ENCODE measurements at places on chromosomes 11 and 22.

DNA sequence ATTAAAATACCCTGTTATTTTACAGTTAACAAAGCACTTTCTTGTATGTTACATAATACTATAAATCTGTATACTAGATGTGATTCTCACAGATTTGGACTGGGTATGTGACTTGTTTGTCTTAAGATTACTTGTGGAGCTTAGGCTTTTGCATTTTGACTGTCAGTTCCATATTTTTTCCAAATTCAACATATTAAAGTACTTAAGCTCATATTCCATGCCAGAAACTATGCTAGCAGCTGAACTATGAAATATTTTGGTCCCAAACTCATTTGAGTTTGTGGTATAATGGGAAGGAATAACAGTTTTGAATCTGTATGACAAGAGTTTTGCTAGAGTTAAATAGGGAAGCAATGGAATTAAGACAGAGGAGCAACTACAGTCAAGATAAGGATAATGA lies 841.4 kb downstream of the JRKL start:
- DNase-seq, result no peak

- DNase-seq, result peak; percentile 90
Observed at GRCh38 chr11:128725630-128726319, 31.9 kb downstream of the FLI1 start.

DNA sequence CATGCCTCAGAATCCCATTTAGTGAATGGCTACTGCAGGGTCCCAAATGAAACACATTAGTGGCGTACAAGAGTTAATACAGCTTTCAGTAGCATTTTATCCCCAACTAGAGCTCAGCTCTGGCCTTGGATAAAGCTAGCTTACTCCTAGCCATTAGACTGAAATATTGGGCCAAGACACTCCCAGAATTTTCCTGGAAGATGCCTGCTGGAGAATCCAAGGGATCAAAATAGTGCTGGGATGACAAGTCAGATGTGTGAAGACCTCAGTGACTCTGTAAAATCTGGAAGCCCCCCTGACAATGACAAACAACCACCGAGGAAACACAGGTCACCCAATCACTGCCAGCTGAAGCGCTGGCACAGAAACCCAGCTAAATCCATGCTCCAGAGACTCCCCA lies 303.1 kb upstream of the SORL1-AS1 start:
- DNase-seq, result no peak

DNA sequence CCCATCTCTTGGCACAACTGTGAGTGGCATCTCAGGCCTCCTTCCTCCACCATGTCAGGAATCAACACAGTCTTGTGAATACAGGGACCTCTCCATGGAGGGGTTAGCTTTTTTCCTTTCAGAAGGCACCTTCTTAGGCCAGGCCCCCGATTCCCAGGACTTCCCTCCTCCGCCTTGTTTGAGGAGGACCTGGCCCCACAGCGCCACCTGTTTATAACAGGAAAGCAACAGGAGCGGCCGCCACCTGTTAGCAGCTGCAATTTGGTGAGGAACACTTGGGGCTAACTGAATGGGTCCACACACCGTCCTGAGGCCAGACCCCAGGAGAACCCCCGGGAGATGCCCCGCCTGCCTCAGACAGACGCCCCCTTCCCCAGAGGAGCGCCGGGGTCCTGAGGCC lies 3.8 kb upstream of the PKP3 start:
- DNase-seq, result no peak

- DNase-seq, result no peak
Observed at GRCh38 chr11:121236115-121237001, 56.2 kb upstream of the SC5D start.

DNA sequence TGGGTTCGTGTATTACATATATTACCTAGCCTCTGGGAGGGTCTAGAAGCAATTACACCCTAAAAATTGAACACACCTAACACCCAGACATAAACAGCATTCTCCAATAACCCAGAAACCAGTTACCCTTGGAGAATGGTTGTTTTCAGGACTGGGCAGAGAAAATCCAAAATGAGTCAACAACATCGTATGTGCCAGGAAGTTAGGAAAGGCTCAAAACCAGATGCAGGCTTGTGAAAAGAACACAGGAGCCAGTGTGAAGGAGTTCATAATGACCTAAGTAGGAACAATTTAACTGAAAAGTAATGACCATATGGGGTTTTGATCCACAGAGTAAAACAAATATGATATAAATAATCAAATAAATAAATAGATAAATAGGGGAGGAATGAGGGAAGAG lies 5.1 kb upstream of the CLPB start:
- no peak for DNase-seq

DNA sequence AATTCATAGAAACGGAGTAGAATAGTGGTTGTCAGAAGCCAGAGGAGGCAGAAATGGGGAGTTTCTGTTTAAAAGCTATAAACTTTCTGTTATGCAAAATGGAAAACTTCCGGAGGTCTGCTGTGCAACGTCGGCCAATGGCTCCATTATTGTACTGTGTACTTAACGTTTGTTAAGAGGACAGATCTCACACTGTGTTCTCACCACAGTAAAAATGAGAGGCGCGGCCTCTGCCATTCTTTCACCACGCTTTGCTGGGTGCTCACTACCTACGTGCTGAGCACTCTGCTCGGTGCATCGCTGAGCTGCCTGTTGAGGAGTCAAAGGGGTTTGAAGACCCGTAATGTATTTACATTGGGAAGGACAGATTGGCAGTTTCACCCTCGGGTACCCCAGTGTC lies 218.8 kb upstream of the B3GAT1 start:
- no peak for DNase-seq

DNA sequence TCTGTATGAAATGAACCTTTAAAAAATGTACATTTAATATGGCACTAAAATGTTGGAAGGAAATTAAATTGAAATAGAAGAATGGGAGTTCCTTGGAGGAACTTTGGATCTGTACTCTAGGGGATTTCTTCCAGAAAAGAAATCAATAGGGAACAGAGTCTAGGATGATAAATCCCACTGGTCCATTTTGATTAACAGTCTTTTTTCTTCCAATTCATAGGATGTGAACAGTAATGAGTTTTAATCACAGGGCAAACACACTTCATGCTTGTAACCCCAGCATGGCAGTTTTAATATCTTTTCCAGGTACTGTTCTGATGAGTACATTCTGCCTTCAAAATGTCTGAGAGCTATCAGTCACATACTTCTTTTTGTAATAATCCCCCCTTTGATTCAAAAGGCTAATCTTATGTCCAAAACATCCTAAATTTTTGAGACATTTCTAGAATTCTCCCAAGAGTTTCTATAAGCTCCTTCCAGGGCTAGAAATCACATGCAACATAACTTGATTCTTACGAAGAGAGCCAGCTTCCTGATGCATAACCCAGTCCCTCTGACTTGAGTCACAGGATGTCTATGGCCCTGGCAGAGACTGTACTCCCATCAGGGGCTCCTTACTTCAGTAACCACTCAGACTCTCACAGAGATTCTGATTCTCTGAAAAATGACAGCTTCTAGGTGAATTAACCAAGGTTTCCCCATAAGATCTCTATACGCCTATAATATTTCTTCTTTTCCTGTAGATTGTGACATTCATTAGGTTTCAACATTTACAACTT lies 112.9 kb downstream of the SLC36A4 start:
- DNase-seq, result no peak

GRCh38 chr11:103871923-103872551 lies 164.4 kb upstream of the DDI1 start:
- DNase-seq, result no peak

DNA sequence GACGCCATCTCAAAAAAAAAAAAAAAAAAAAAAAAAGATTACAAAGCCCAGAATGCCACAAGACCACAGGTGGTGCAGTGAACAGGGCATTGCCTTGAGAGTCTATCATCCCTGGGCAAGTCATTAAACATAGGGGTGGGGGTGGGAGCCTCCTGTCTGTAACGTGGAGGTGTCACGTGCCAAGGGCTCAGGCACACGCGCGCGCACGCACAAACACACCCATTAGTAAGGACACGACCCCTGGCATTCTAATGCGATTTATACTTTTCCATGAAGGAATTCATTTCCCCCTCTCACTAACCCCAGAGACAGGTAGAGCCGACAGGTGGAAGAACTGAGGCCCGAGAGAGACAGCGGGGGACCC lies 5.8 kb upstream of the GCAT start:
- DNase-seq, result no peak

GRCh38 chr11:44976576-44976975 lies 25.9 kb upstream of the TP53I11 start:
- DNase-seq, result no peak

GRCh38 chr11:12388173-12388572 lies 10.8 kb downstream of the PARVA start:
- no peak for DNase-seq

DNA sequence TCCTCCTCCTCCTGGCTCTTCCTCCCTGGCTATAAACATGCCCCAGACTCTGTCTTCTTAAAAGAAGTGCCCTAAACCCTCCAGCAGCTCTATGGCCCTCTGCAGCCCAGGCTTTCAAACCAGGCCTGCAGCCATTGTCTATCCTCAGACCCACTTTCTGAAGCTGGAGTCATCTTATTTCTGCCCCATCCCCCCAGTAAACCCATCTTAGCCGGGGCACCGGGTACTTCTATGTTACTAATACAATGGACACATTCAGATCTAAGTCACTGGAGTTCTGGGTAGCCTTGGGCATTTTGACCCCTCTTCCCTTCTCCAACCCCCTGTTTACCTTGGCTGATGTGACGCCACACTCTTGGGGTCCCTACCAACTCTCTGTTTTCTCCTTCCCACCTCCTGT lies 29.7 kb upstream of the CACNG2 start:
- DNase-seq, result no peak

DNA sequence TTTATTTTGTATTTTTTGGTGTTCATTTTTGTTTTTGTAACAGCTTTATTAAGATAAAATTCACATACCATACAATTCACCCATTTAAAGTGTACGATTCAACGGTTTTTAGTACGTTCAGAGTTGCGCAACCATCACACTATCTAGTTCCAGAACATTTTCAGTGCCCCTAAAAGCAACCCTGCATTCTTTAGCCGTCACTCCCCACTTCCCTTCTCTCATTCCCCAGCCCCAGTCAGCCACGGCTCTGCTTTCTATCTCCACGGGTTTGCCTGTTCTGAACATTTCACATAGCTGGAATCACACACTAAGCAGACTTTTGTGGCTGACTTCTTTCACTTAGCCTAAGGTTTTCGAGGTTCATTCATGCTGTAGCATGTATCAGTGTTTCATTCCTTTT lies 9.6 kb upstream of the KCNQ1OT1 start:
- no peak for DNase-seq

- DNase-seq, result no peak
Observed at GRCh38 chr11:13280777-13281176, 3.2 kb downstream of the BMAL1 start.

DNA sequence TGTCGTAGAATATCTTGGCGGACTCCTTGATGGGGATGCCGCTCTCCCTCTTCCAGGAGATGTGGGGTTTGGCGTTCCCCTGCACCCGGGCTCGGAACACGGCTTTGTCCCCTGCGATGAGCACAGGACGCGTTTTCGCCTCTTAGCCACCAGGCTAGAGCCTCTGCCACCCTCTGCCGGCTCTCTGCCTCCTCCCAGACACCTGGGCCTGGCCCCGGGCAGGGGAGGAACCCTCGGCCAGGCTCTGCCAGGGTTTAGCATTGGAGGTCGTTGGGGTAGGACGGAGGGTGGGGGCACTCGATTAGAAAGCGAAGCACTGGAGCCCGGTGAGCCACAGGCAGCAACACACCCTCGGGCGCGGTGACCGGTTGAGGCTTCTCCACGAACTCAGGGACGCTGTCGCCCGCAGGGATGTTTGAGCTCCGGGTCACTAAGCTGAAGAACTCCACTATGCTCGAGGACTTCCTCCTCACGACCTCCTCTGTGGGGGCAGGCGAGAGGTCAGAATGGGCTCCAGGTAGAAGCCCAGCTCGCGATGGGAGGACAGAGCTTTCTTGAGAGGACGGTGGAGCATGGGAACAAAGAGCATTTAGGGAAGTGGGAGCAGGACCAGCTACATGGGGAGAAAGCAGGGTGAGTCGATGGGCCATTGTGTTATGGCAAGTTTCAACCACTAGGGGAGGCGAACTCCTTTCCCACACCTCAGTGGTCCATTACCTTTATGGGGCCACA lies 4.3 kb downstream of the IGSF22 start:
- peak; percentile 77 for DNase-seq

DNA sequence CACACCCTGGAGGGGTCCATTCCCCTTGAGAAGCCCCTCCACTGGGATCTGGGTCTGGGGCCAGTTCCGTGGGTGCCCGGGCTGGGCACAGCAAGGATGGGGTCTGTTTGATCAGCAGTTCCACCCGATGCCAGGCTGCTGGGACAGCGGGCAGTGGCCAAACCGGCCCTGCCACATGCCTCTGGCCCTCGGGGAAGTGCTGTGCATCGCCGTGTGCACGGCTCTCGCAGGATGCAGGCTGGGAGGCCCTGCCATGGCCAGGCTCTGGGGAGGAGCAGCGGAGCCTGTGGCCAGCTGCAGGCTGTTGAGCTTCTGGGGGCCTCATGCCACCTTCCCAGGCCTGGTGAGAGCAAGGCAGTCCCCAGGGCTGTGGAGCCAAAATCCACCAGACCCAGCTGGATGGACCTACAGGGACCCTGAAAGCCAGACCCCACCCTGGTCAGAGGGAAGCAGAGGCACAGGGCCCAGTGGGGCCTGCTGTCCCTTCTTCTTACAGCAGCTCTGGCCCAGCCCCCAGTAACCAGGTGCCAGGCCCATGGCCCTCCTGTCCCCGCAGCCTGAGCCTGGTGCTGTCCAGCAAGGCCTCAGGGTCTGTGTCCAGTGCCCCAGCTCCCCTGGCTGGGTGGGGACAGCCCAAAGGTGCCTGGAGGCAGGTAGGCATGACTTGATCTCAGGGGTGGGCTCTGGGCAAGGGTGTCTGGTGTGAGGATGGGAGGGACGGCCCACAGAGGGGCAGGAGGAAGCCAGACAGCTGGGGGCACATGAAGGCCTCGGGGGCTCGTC lies 57.3 kb downstream of the WNT7B start:
- no peak for DNase-seq

GRCh38 chr22:48699511-48699910 lies 1128.2 kb downstream of the BRD1 start:
- DNase-seq, result no peak

DNA sequence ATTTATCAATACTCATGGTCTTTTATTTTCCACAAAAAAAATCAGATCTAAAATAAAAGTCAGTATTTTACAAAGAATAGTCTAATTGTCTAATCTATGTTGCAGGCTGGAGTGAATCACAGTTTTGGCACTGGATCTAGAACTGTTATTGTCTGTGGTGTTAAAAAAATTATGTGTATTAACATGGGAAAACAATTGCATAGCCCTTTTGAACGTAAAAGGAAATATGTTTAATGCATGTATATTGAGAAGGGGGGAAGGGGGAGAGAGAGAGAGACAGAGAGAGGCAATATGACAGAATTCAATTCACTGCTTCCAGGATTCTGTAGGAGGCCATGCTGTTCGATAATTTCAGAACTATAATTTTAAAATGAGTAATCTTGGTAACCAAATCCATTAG lies 324.9 kb upstream of the CCDC90B start:
- DNase-seq, result no peak

GRCh38 chr11:119566319-119566718 lies 143.3 kb upstream of the THY1 start:
- no peak for DNase-seq

GRCh38 chr11:55806248-55806647 lies 4.9 kb upstream of the OR5L1 start:
- no peak for DNase-seq
